ENCODE measurements at places on chromosomes 7 and 10. TPM values are rescaled to one million over a fixed set of nuclear protein-coding genes. Genes with fewer than 3 reads are reported as not detected.

CFAP46 gene
- not detected for total RNA-seq

ATOH7 gene
- not detected for total RNA-seq

STEAP1B gene
- total RNA-seq = 18.2 TPM

EPHA1 gene
- not detected for total RNA-seq
